ENCODE measurements at places on chromosomes 4 and X. TPM values are rescaled to one million over a fixed set of nuclear protein-coding genes. Genes with fewer than 3 reads are reported as not detected.

The ADGRA3 gene
- total RNA-seq = 37.3 TPM

The GLRB gene
- 11.2 TPM for total RNA-seq

The DNAAF6 gene
- total RNA-seq = not detected

The ADAMTS3 gene
- total RNA-seq = 0.42 TPM

The GLOD5 gene
- total RNA-seq = not detected

The ARHGAP36 gene
- not detected for total RNA-seq

The CTAG1A gene
- total RNA-seq = not detected

The CXCR3 gene
- total RNA-seq = 0.20 TPM

The SHOX gene
- not detected for total RNA-seq

The PCSK1N gene
- 0.32 TPM for total RNA-seq

The FOXR2 gene
- not detected for total RNA-seq

The CT47B1 gene
- not detected for total RNA-seq

The DCAF8L2 gene
- not detected for total RNA-seq

The GALNTL6 gene
- total RNA-seq = not detected

The GRPR gene
- total RNA-seq = 0.22 TPM

The SCD5 gene
- 2.7 TPM for total RNA-seq

The ERAS gene
- not detected for total RNA-seq

The MAGEB1 gene
- not detected for total RNA-seq

The PSAPL1 gene
- not detected for total RNA-seq

The NKX3-2 gene
- total RNA-seq = not detected

The ARX gene
- not detected for total RNA-seq

The PABPC1L2B gene
- total RNA-seq = not detected

The DOK7 gene
- total RNA-seq = 35.5 TPM
